ENCODE measurements at places on chromosomes 16 and 17. TPM values are rescaled to one million over a fixed set of nuclear protein-coding genes. Genes with fewer than 3 reads are reported as not detected.
A peak's percentile ranks its signal among the peaks of the same experiment; 100 is the strongest.

DNA sequence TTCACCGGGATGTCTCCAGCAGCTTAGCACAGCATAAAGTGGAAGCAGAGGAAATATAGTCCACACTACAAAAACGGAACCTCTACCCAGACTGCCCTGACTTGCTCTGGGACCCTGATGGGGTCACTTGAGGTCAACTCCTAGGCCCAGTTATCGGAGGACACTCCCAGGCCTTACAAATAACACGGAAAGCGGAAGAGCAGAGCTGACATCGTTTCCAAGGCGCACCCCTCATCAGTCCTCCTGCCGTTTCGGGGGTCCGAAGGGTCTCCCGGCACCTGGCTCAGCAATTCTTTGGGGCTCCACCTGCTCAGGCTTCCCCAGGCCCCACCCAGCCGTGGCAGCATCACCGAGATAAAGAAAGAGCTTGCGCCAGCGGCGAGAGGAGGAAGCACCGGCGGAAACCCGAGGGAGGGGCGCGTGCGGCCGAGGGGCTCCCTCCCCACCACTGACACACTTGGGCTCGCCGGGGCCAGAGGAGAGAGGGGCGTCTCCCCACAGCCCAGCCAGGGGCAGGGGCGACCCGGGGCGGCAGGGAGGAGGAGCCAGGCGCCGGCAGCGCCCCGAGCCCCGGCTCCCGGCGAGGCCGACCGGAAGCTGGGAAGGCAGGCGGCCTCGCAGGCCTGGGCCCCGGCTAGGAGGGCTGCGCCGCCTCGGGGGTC lies 727 bp downstream of the CORO7 start:
- H3K27me3 ChIP-seq, result no peaks in the 10 kb centered on the region
- peak overlapping the region; percentile 88 for H3K4me3 ChIP-seq
- H3K27ac ChIP-seq, result peak overlapping the region; percentile 66
- no peaks in the 10 kb centered on the region for H3K4me1 ChIP-seq
- DNase-seq, result no peak
- no peaks in the 10 kb centered on the region for H3K36me3 ChIP-seq

DNA sequence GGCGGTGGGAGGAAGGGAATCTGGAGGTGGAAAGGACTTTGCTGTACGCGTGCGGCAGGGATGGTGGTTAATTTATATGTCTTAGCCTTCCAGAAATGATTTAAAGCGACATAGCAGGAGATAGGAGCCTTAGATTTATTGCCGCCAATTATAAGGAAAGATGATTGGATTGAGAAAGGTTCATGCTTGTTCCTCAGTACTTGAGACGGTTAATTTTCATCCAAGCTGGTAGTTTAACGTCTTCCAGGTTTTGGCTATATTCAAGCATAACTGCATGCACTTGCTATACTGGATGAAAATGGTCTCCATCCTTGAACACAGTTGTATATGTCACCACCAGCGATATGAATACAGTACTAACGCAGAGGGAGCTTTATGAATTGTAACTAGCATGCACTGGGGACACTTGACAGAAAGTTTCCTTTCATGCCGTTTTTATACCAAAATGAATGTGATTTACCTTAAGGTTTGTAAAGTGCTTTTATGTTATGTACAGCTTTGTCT lies 610 bp upstream of the PEX12 start:
- H3K4me3 ChIP-seq, result peak overlapping the region; percentile 54
- H3K36me3 ChIP-seq, result no peaks in the 10 kb centered on the region
- no peak for DNase-seq
- no peaks in the 10 kb centered on the region for H3K27me3 ChIP-seq

GRCh38 chr17:39596543-39597267 lies 11.0 kb downstream of the NEUROD2 start:
- H3K27ac ChIP-seq, result no peak overlapping the region
- H3K4me1 ChIP-seq, result no peaks in the 10 kb centered on the region
- H3K36me3 ChIP-seq, result no peaks in the 10 kb centered on the region
- no peak for DNase-seq
- H3K27me3 ChIP-seq, result peaks cover 25% of the 10 kb centered on the region
- no peak overlapping the region for H3K4me3 ChIP-seq

GRCh38 chr17:45692661-45693060 lies 91.5 kb upstream of the CRHR1 start:
- H3K4me1 ChIP-seq, result no peaks in the 10 kb centered on the region
- H3K27me3 ChIP-seq, result no peaks in the 10 kb centered on the region
- H3K27ac ChIP-seq, result no peak overlapping the region

DNA sequence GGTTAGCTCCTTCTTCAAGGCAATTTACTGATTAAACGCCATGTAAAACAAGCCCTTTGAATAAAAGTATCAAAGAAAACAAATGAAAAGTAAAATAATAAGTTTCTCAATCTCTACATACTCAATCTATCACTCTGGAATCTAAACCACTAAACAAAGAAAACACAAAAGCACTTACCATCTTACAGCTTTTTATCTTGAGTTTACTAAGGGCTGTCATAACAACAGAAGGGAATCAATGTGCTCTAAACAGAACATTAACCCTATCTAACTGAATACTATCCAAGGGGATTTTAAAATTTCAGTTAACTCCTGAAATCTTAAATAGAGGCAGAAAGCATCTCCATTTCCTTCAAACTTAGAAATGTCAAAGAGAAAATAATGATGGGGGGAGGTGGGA lies 3.4 kb downstream of the SKA2 start:
- H3K27ac ChIP-seq, result no peak overlapping the region
- H3K4me3 ChIP-seq, result no peak overlapping the region
- no peak for DNase-seq
- H3K4me1 ChIP-seq, result no peaks in the 10 kb centered on the region

DNA sequence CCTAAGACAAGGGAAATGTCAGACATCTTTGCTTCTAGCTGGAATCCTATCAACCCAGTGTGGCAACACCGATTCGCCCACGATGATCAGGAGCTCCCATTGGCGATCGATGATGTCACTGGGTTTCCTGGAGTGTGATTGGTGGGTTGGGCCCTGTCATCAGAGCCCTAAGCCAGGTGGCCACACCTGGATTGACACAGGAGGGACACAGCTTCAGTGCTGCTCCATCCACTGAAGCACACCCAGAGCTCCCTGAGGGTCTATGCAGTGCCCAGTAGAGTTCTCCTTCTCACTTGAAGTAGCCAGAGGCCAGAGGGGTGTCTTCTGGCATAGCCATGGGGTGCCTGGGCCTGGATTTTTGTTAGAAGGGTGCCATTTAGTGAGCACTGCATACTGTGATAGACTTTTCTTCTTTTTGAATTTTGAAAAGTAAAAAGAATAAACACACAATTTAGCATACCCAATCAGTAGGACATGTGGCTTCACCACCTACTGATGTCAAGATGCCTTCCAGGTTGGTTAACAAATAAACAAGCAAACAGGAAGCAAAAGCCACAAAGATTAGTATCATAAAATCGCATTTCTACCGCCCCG lies 77.6 kb downstream of the CMIP start:
- no peak overlapping the region for H3K4me3 ChIP-seq
- H3K36me3 ChIP-seq, result no peaks in the 10 kb centered on the region
- H3K4me1 ChIP-seq, result peaks cover 6% of the 10 kb centered on the region
- no peaks in the 10 kb centered on the region for H3K27me3 ChIP-seq

DNA sequence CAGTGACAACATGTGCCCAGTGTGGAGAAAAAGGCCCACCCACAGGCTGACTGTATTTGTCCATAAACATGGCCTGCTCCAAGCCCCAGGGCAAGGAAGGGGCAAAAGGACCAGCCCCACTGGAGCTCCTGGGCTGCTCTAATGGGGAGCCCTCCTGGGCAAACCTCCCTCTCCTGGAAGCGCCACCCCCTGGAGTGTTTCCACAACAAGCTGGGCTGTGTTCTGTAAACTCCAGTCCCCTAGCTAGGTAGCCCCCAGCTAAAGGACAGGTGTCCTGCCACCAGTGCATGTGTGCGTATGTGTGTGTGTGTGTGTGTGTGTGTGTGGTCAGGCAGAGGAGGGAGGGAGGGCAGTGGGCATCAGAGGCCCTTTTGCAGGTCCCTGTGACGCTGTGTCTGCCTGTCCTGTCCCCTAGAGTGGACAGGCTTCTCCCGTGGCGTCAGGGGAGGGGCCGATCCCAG lies 11.3 kb upstream of the STAC2 start:
- H3K4me3 ChIP-seq, result no peak overlapping the region
- H3K27ac ChIP-seq, result no peak overlapping the region
- H3K4me1 ChIP-seq, result no peaks in the 10 kb centered on the region
- H3K27me3 ChIP-seq, result no peaks in the 10 kb centered on the region
- no peaks in the 10 kb centered on the region for H3K36me3 ChIP-seq

DNA sequence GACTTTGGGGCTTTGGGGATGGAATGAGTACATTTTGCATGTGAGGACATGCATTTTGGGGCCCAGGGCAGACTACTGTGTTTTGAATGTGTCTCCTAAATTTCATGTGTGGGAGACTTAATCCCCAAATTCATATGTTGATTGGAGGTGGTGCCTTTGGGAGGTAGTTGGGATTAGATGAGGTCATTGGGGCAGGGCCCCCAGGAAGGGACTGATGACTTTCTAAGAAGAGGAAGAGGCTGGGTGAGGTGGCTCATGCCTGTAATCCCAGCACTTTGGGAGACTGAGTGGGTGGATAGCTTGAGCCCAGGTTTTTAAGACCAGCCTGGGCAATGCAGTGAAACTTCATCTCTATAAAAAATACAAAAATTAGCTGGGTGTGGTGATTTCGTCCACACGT lies 42.8 kb upstream of the RAI1 start:
- no peaks in the 10 kb centered on the region for H3K27me3 ChIP-seq
- DNase-seq, result no peak
- no peaks in the 10 kb centered on the region for H3K4me1 ChIP-seq
- H3K4me3 ChIP-seq, result no peak overlapping the region

Gene RAP1GAP2
- 1.5 TPM for total RNA-seq

GRCh38 chr17:14156689-14157088 lies 80.0 kb downstream of the CDRT15 start:
- no peak overlapping the region for H3K4me3 ChIP-seq
- H3K36me3 ChIP-seq, result no peaks in the 10 kb centered on the region
- no peak overlapping the region for H3K27ac ChIP-seq
- no peaks in the 10 kb centered on the region for H3K4me1 ChIP-seq
- no peaks in the 10 kb centered on the region for H3K27me3 ChIP-seq

DNA sequence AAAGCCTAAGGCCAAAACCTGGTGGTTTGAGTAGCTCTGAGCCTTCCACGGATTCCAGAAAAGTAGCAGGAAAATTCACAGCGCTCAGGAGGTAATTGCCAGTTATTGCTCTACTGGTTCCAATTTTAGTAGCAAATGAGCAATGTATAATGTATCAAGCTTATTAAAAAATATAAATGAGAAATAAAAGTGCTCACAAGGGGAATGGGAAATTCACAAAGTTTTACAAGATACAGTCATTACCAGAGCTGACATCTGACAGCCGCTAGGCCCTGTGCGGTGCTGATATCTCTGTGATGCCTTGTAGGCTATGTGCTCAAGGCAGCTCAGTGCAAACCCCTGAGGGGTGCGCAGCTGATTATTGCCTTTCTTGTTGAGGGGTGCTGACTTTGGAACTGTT lies 47.5 kb downstream of the HS3ST3A1 start:
- no peaks in the 10 kb centered on the region for H3K27me3 ChIP-seq
- no peaks in the 10 kb centered on the region for H3K36me3 ChIP-seq
- no peak for DNase-seq
- no peak overlapping the region for H3K4me3 ChIP-seq

Gene USP43
- not detected for total RNA-seq

- H3K4me1 ChIP-seq, result no peaks in the 10 kb centered on the region
- H3K27ac ChIP-seq, result no peak overlapping the region
- no peak overlapping the region for H3K4me3 ChIP-seq
- no peaks in the 10 kb centered on the region for H3K36me3 ChIP-seq
Measured at GRCh38 chr17:57727630-57728175, 17.4 kb downstream of the CCDC182 start.

Gene HLF
- 12.0 TPM for total RNA-seq

Gene SRCAP
- total RNA-seq, result 80.7 TPM

DNA sequence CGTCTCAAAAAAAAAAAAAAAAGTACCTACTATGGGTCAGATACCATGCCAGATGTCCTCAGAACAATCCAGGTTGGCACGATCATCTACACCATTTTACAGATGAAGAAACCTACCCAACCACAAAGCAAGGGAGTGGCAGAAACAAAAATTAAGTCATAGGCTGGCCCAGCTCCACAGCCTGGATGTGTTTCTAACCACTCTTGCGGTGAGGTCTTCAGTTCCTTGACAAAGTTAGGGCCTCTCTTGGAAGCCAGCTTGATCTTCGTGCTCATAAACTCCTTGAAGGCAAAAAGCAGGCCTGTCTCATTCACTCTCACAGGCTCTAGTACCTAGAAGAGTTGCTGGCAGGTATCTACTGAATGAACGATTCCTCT lies 6.2 kb downstream of the GGA2 start:
- no peaks in the 10 kb centered on the region for H3K4me1 ChIP-seq
- no peak overlapping the region for H3K4me3 ChIP-seq
- no peaks in the 10 kb centered on the region for H3K36me3 ChIP-seq
- peak overlapping the region; percentile 62 for H3K27ac ChIP-seq
- H3K27me3 ChIP-seq, result no peaks in the 10 kb centered on the region

Gene ITPRIPL2
- 74.1 TPM for total RNA-seq

Gene IRX5
- not detected for total RNA-seq

- no peak overlapping the region for H3K27ac ChIP-seq
- H3K4me3 ChIP-seq, result no peak overlapping the region
- H3K36me3 ChIP-seq, result no peaks in the 10 kb centered on the region
- DNase-seq, result peak; percentile 51
- no peaks in the 10 kb centered on the region for H3K4me1 ChIP-seq
Measured at GRCh38 chr17:3944485-3945388, 19.5 kb downstream of the ATP2A3 start.

Gene ABCA9
- total RNA-seq, result 32.1 TPM

All from uterus (tissue), 4 donors.